Ovary (tissue), 10 donors: ENCODE measurements at places on chromosomes 5 and 9.
A peak's percentile ranks its signal among the peaks of the same experiment; 100 is the strongest.

- no peak overlapping the region for H3K4me3 ChIP-seq
- H3K36me3 ChIP-seq: no peaks in the 10 kb centered on the region
- peaks cover 5% of the 10 kb centered on the region for H3K4me1 ChIP-seq
- H3K27me3 ChIP-seq: no peaks in the 10 kb centered on the region
- H3K27ac ChIP-seq: no peak overlapping the region
- no peak for DNase-seq
Observed at GRCh38 chr5:135547590-135548254, 12.0 kb upstream of the NEUROG1 start.

GRCh38 chr9:17928228-17928627 lies 349.4 kb downstream of the SH3GL2 start:
- H3K36me3 ChIP-seq: no peaks in the 10 kb centered on the region
- H3K4me3 ChIP-seq: no peak overlapping the region
- H3K27ac ChIP-seq: no peak overlapping the region
- no peaks in the 10 kb centered on the region for H3K27me3 ChIP-seq

GRCh38 chr9:132372177-132373095 lies 17.6 kb upstream of the SETX start:
- H3K27me3 ChIP-seq: no peaks in the 10 kb centered on the region
- H3K36me3 ChIP-seq: no peaks in the 10 kb centered on the region
- no peak overlapping the region for H3K27ac ChIP-seq
- H3K4me1 ChIP-seq: no peaks in the 10 kb centered on the region
- peak; percentile 25 for DNase-seq

GRCh38 chr5:74578356-74579044 lies 62.0 kb downstream of the ENC1 start:
- H3K36me3 ChIP-seq: no peaks in the 10 kb centered on the region
- peaks cover 8% of the 10 kb centered on the region for H3K4me1 ChIP-seq
- no peaks in the 10 kb centered on the region for H3K27me3 ChIP-seq
- DNase-seq: no peak
- H3K27ac ChIP-seq: no peak overlapping the region
- no peak overlapping the region for H3K4me3 ChIP-seq

DNA sequence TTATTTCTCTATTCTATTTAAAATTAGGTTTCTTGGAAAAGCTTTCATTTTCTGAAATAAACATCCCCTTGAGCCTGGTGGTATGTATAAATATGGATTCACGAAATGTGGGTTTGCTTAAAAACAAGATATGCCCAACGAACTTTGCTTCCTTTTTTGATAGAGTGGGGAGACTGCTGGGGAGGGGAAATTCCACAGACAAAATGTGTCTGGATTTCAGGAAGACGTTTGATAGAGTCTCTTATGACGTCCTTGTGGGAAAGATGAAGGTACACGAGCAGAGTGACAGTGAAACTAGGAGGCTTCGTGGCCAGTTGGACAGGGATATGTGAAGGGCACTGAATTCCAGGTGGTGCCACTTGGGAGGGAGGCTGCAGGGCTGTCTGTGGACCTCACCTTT lies 84.5 kb upstream of the RPS23 start:
- H3K4me3 ChIP-seq: no peak overlapping the region
- H3K27me3 ChIP-seq: no peaks in the 10 kb centered on the region
- no peaks in the 10 kb centered on the region for H3K36me3 ChIP-seq
- no peak overlapping the region for H3K27ac ChIP-seq

DNA sequence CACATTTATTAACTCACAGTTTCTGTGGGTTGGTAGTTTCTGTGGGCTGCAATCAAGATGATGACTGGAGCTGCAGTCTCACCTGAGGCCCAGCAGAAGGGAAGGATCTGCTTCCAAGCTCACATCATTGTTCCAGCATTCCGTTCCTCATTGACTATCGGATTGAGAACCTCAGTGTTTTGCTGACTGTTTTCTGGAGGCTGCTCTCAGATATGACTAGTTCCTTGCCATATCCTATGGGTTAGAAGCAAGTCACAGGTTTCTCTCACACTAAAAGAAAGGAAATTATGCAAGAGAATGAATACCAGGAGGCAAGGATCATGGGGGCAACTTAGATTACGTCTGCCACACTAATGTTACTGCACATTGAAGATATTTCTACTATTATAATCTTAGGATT lies 6.3 kb upstream of the ERAP1 start:
- DNase-seq: no peak
- H3K4me3 ChIP-seq: no peak overlapping the region
- no peaks in the 10 kb centered on the region for H3K4me1 ChIP-seq
- no peaks in the 10 kb centered on the region for H3K27me3 ChIP-seq
- no peak overlapping the region for H3K27ac ChIP-seq

DNA sequence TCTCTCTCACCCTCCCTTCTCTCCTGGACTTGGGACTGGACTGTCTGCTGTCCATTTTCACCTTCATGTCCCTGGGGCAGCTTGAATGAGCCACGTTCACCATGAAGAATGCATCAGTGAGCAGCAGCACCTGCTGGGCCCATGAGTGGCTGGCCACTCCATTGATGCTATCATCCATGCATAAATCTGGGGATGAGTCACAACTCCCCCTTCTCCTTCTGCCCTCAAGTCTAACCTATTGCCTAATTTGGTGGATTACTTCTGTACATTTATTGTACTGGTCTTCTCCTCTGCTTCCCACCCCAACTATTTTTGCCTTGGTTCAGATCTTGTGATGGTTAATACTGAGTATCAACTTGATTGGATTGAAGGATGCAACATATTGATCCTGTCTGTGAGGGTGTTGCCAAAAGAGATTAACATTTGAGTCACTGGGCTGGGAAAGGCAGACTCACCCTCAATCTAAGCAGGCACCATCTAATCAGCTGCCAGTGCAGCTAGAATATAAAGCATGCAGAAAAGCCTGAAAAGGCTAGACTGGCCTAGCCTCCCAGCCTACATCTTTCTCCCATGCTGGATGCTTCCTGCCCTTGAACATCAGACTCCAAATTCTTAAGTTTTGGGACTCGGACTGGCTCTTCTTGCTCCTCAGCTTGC lies 46.7 kb downstream of the GDNF start:
- no peaks in the 10 kb centered on the region for H3K27me3 ChIP-seq
- no peaks in the 10 kb centered on the region for H3K4me1 ChIP-seq
- no peak overlapping the region for H3K4me3 ChIP-seq
- H3K36me3 ChIP-seq: no peaks in the 10 kb centered on the region

DNA sequence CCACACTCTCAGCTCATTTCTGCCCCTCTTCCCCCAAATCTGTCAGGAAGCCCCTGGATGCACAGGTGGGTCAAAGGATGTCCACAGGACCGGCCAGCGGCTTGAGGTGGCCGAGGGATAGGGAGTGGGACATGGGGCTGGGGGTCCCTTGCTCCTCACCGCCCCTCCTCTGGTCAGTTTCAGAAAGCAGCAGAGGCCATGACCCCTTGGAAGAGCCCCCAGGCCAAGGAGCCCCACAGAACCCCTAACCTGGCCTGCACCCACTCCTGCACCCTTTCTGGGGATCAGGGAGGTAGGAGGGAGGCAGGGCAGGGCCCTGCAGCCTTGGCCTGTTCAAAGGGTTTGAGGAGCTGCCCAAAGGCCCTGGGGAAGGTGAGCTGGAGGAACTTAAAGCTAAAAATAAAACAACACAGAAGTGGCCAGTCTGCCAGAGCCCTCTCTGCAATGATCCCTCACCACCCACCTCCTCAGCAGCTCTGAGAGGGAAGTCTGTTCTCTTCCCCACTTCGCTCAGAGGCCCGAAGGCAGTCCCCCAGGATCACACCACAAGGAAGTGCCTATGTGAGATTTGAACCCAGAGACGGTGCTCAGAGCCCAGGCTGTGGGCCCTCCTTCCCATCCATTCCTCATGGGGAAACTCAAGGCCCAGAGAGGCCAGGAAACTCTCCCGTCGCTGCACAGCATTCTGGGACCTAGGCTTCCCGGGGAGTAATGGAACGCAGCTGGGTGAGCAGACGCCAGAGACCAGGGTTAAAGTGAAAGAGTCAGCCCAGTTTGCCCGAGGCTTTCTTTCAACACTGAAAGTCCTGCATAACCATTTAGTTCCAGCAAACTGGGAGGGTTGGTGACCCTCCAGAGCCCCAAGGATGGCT lies 910 bp downstream of the ENG start:
- DNase-seq: no peak
- peak overlapping the region; percentile 71 for H3K4me3 ChIP-seq

DNA sequence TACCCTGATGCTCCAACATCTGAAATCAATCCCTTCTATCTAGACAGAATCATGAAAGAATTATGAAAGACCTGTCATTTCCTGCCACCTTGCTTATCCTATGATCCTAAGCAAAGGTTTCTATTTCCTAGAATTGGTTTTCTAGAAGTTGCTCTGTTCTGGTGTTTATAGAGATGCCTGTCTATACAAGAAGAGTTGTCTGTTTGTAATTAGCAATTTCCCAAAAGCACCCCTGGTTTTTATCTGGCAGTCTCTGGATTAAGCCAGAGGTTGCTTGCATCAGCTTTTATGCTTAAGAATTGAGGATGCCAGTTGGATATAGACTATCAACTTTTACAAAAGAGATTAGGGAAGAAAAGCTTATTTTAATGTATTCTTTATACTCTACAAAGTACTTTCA lies 133.0 kb upstream of the EFNA5 start:
- no peak for DNase-seq
- no peak overlapping the region for H3K27ac ChIP-seq
- no peaks in the 10 kb centered on the region for H3K4me1 ChIP-seq
- no peaks in the 10 kb centered on the region for H3K27me3 ChIP-seq
- no peaks in the 10 kb centered on the region for H3K36me3 ChIP-seq

DNA sequence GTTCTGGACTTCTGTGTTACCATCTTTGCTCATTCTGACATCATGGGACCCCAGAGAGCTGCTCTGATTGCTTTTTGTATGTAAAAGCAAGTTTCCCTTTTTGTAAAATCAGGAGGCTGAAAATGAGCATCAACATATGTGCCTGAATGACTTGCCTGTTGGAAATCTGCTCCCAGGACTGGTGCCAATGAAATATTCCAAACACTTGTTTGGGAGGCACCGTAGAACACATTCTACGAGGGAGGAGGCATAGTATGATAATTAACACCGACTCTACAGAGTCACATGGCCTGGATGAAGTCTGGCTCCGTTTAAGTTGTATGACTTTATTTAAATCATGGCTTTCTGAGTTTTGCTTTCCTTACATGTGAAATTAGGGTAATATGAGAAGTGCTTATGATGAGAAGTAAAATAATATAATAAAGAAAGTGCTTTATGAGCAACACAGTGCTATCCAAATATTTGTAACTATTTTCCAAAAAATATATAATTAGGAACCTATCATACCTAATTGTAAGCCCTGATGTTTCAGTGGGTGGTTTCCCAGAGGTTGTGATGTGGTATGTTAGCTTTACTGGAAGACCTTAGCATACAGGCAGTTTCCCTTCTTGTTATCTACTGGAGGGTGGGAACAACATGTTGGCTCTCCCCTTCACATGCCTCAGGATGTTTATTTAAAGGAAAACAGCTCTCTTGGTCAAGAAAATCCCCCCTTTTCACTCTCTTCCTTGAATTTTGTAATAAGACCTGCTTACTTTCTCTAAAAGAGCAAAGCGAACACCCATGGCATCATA lies 238.1 kb downstream of the FBXL7 start:
- peaks cover 1% of the 10 kb centered on the region for H3K4me1 ChIP-seq
- H3K36me3 ChIP-seq: no peaks in the 10 kb centered on the region
- no peaks in the 10 kb centered on the region for H3K27me3 ChIP-seq
- DNase-seq: no peak
- H3K4me3 ChIP-seq: no peak overlapping the region

DNA sequence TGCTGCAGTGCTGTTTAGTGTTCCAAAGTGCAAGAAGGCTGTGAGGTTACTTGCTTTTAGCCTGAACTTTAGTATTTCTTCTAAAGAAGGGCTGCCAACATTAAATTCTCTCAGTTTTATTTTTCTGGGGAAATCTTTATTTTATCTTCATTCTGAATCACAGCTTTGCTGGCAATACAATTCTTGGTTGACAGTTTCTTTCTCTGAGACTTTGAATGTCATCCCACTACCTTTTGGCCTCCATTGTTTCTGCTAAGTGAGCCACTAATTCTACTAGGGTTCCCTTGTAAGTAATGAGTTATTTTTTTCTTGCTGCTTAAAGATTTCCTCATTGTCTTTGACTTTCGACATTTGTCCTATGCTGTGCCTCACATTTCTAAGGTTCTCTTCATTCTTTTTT lies 32.4 kb upstream of the SUSD1 start:
- H3K27me3 ChIP-seq: no peaks in the 10 kb centered on the region
- no peaks in the 10 kb centered on the region for H3K36me3 ChIP-seq
- no peak overlapping the region for H3K27ac ChIP-seq
- no peak overlapping the region for H3K4me3 ChIP-seq
- no peak for DNase-seq

GRCh38 chr5:133799571-133800237 lies 168.7 kb downstream of the C5orf15 start:
- no peaks in the 10 kb centered on the region for H3K36me3 ChIP-seq
- no peak overlapping the region for H3K27ac ChIP-seq
- H3K4me1 ChIP-seq: no peaks in the 10 kb centered on the region
- H3K27me3 ChIP-seq: no peaks in the 10 kb centered on the region
- no peak overlapping the region for H3K4me3 ChIP-seq

GRCh38 chr5:52181403-52181802 lies 606.3 kb upstream of the ITGA1 start:
- no peak overlapping the region for H3K4me3 ChIP-seq
- no peaks in the 10 kb centered on the region for H3K36me3 ChIP-seq
- no peaks in the 10 kb centered on the region for H3K4me1 ChIP-seq
- H3K27me3 ChIP-seq: no peaks in the 10 kb centered on the region

- DNase-seq: no peak
- no peaks in the 10 kb centered on the region for H3K36me3 ChIP-seq
- peaks cover 3% of the 10 kb centered on the region for H3K27me3 ChIP-seq
- H3K27ac ChIP-seq: no peak overlapping the region
Observed at GRCh38 chr5:52523701-52524100, 264.0 kb upstream of the ITGA1 start.

DNA sequence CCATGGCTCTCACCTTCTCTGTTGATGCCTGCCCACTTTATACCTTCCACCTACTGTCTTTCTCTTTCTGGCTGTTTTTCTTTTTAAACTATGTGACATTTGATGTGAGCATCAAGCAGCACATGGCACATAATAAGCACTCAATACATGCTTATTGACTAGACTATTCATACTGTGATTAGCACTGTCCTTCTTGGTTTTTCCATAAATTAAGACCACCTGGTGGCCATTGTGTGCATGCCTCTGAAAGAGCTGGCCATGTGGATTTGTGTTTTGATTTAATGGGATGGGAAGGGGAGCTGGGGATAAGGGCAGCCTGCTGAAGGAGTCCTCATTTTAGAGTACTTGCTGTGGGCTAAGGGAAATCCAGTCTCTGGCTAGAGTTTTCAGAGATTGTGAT lies 79.4 kb downstream of the ARHGEF28 start:
- no peaks in the 10 kb centered on the region for H3K36me3 ChIP-seq
- no peaks in the 10 kb centered on the region for H3K27me3 ChIP-seq
- H3K27ac ChIP-seq: no peak overlapping the region
- no peak for DNase-seq
- H3K4me1 ChIP-seq: no peaks in the 10 kb centered on the region
- no peak overlapping the region for H3K4me3 ChIP-seq

- no peaks in the 10 kb centered on the region for H3K4me1 ChIP-seq
- H3K36me3 ChIP-seq: no peaks in the 10 kb centered on the region
- no peaks in the 10 kb centered on the region for H3K27me3 ChIP-seq
- no peak overlapping the region for H3K27ac ChIP-seq
- no peak overlapping the region for H3K4me3 ChIP-seq
- no peak for DNase-seq
Observed at GRCh38 chr5:35237580-35238376, 7.5 kb upstream of the PRLR start.

- no peaks in the 10 kb centered on the region for H3K27me3 ChIP-seq
- no peaks in the 10 kb centered on the region for H3K4me1 ChIP-seq
- H3K27ac ChIP-seq: no peak overlapping the region
Observed at GRCh38 chr5:34857161-34857560, 18.2 kb downstream of the TTC23L start.
